ENCODE measurements at places on chromosomes 12 and 14. TPM values are rescaled to one million over a fixed set of nuclear protein-coding genes. Genes with fewer than 3 reads are reported as not detected.

SCN8A gene
- 38.6 TPM for total RNA-seq

KLHL33 gene
- total RNA-seq: 0.05 TPM

PLXNC1 gene
- 2.3 TPM for total RNA-seq

FOXN4 gene
- total RNA-seq: not detected

GPR84 gene
- not detected for total RNA-seq

All from smooth muscle cell of the umbilical artery (primary cell).